ENCODE measurements at places on chromosomes 5 and 9. TPM values are rescaled to one million over a fixed set of nuclear protein-coding genes. Genes with fewer than 3 reads are reported as not detected.

Gene PLK2
- total RNA-seq: 263 TPM

Gene SELENOP
- total RNA-seq: 179 TPM

Gene SPINK13
- not detected for total RNA-seq

Gene TOR2A
- 2.6 TPM for total RNA-seq

Gene OR1J2
- not detected for total RNA-seq
